Urinary bladder (tissue), 4 donors: ENCODE measurements at places on chromosomes 6 and 20. TPM values are rescaled to one million over a fixed set of nuclear protein-coding genes. Genes with fewer than 3 reads are reported as not detected.

GRCh38 chr6:7058250-7058923, 49.4 kb upstream of the RREB1 start:
- peak; percentile 57 for DNase-seq

DNA sequence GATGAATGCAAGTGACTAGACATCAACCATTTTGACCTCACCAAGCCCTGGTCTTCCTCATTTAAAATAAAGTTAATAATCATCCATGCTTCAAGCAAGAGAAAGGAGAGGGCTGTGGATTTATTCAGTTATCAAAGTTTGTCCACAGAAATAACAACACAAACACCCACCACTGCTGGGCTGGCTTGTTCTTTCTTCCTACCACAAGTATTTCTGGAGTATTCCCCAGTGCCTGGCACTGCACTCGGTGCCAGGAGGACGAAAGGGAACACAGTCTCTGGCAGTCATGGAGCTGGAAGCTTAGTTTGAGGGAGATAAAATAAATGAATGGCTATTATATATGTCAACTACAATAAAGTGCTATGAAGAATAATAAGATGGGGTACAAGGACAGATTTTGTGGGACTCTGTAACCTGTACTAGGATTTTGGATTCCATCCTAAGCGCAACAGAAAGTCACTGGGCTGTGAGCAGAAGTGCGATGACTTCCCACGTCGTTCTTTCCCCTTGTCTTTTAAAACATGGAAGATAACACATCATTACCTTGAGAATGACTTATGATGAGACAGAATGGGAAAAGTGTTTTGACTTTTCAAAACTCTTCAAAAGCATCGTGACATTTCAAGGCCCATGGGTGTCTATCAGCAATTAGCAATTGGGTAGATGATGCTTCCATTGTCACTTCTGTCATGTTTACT, 74.5 kb upstream of the TRAF3IP2 start:
- no peak for DNase-seq

GRCh38 chr6:143286251-143286795, 164.2 kb downstream of the ADAT2 start:
- peak; percentile 35 for DNase-seq

GRCh38 chr6:107841275-107841670, 17.2 kb upstream of the SCML4 start:
- DNase-seq: no peak

DNA sequence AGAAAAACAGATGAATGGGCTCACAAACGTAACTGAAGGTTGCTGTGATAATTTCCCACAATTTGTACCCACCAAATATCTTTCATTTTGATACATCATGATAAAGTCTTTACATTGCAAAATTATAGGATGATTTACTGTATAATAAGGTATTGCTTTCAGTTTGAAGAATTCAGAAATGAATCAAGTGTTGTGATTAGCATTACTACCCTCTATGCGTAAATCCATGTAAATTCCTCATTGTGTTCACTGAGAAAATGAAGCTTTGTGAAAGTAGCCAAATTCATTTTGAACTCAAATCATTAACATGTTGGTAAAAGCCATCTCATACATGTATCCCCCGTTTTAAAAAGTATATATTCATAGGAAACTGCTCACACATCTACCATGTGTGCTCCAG, 379.4 kb downstream of the ESR1 start:
- no peak for DNase-seq

- DNase-seq: no peak
These were observed 31.1 kb downstream of the PHACTR2 start for GRCh38 chr6:143708889-143709288.

DNA sequence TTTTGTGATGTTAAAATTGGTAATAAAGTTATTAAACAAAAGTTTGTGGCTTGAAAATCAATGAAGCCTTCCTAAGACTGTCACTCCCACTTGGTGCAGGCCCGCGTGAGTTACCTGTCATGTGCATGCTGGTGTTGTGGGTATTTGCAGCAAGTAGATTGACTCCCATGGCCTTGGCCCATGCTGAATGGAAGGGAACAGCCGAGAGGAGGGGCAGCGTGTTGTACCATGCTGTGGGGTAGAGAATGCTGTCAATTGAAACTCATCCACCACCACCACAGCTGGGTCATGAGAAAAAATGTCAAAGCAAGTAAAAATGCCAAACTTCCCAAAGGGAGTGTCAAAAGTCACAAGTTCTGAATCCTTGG, 12.7 kb upstream of the VNN1 start:
- no peak for DNase-seq

DNA sequence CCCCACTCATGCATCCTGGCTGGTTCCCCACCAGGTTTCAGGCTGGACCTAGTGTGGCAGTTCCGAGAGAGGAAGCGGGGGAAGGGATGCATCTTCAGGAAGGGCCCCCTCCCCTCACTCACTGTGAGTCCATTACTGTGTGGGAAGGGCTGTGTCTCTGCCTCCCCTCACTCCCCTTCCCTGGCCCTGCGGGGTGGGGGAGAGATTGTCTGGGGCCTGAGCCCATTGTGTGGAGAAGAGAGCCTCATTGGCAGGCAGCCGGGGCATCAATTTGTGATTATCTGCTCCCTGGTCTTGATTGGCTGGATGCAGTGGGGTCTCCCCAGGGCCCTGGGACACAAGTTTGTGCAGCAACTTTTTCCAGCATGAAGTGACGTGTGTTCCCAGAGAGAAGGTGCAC, 4.1 kb upstream of the MYT1 start:
- DNase-seq: no peak

DNA sequence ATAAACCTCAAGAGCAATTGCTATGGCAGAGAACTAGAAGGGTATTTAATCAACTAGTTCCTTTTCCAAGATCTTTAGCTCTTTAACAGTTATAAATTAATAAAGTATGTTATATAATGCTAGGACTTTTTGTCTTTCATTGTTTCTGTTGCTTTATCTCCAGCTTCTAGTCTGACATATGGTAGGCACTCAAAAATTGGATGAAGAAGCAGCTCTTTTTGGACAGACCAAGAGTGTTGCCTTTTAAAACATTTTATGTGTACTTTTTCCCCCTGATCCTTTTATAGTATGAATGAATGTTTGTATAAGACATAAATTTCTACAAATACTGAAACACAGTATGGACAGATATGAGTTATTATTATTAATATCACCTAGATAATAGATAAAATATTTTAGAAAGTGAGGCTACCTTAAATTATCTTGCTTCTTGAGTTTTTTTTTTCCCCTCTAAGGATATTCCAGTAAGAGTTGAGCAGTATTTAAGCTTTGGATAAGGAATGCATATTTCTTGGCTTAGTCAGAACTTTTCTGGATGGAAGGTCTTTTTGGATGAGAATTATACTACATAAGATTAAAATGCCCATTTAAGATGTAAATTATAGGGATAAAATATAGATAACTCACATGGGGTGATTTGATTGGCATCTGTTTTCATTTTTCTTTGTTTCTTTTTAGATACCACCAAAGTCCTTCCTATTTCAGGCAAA, 16.6 kb downstream of the LAMA2 start:
- no peak for DNase-seq

The PACSIN1 gene
- polyA plus RNA-seq: 0.20 TPM

The ANGPT4 gene
- polyA plus RNA-seq: 2.0 TPM

The SOD2 gene
- 521 TPM for polyA plus RNA-seq

The CCDC28A gene
- 23.3 TPM for polyA plus RNA-seq

The GSTA1 gene
- polyA plus RNA-seq: 0.24 TPM

The DLL1 gene
- 22.1 TPM for polyA plus RNA-seq

The STXBP5 gene
- 6.8 TPM for polyA plus RNA-seq

The EDN3 gene
- polyA plus RNA-seq: 0.24 TPM
